ENCODE measurements at places on chromosomes 3 and 15.
A peak's percentile ranks its signal among the peaks of the same experiment; 100 is the strongest.

DNA sequence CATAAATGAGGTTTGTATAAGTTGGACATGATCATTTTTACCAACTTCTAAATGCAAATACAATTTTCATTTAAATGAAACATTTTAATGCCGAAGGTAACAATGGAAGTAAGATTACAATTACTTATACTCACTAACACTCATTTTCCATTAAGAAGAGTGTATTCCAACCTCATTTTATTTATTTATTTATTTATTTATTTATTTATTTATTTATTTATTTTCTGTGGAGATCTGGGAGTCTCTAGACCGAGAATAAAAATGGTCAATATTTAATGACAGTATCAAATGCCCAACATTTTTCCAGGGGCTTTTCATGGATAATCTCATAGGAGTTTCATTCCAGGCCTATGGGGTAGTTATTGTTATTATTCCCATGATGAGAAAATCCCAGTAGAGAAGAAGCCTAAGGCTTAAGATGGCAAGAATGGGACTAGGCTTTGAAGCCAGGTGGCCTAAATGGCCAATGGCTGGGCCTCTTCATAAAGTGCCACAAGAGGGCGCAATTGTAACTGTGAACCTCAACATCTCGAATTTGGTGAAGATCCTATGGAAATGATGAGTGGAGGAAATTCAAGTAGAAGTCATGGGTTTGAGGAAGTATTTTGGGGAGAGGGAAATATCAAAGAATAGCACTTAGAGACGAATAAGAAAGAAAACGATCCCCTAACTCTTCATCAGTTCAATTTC, 21.3 kb downstream of the VGLL3 start:
- peak; percentile 47 for DNase-seq

DNA sequence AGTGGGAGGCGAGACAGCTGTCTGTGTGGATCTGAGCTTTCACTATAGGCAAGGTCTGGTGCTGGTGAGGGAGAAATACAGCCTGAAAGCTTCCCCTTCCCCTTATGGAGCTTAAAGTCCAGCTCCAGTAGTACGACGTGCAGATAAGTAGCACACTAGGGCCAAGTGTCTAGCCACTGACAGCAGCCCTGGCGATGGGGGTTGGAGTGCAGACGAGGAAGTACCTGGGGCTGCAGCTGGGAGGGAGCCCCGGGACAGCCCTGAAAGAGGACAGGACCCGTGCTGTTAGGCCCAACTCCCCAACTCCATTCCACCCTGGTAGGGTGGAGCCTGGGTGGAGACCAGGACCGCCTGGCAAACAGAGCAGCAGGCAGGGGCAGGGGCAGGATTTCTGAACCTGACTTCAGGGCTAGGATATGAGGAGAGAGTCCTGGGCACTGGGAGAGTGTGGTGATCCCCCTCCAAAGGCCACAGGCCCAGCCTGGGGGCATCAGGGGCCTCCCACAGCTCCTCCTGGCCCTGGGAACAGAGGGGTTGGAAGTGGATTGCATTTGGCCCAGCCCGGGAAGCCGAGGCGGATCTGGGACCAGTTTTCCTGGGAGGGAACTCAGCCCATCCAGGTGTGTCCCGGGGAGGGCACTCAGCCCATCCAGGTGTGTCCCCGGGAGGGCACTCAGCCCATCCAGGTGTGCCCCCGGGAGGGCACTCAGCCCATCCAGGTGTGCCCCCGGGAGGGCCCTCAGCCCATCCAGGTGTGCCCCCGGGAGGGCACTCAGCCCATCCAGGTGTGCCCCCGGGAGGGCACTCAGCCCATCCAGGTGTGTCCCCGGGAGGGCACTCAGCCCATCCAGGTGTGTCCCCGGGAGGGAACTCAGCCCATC, 42.8 kb downstream of the BDH1 start:
- no peak for DNase-seq

DNA sequence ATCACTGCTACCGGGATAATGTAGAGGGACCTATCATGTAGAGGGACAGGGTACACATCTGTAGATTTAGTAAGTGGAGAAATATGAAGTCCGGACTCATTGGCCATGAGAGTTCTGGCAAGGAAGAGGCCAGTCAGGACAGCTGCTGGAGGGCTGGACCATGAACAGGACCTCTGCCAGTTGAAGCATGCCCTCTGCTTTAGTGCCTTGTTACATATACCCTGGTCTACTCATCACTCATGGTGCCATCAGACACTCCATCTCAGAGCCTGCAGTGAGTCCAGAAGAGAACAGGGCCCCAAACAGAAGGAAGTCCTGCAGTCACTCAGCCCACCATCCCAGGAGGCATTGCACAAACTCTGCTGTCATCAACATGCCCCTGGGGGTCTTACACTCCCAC, 54.7 kb upstream of the CA12 start:
- no peak for DNase-seq

DNA sequence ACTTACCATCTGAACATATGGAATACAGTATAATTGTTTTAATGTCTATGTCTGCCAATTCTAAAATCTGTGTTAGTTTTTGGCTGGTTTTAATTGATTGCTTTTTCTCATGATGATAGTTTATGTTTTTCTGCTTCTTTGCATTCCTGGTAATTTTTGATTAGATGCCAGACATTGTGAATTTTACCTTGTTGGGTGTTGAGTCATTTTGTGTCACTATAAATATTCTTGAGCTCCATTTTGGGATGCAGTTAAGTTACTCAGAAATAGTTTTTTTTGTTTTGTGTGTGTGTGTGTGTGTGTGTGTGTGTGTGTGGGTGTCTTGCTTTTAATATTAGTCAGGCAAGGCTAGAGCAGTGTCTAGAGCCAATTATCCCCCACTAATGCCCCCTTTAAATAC, 818.8 kb upstream of the NR2F2 start:
- no peak for DNase-seq
